ENCODE measurements at places on chromosomes 6 and 20.
A peak's percentile ranks its signal among the peaks of the same experiment; 100 is the strongest.

DNA sequence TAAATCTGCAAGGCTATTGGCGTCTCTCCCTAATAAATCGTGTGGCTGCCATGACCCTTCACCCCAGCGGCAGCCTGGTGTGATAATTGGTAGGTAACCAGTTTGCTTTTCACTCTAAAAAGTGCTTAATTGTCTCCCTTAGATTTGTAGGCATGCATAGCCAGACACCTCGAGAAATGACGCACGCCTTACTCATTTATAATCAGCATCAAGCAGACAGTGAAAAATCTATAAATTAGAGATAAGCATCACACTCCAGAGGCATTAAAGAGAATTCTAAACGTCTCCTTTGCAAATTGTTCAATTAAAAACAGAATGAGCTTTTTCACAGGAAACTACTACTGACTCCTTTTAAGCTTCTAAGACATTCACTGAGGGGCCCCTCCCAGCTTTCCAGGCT, 110.2 kb upstream of the RPS6KA2 start:
- no peak for DNase-seq

DNA sequence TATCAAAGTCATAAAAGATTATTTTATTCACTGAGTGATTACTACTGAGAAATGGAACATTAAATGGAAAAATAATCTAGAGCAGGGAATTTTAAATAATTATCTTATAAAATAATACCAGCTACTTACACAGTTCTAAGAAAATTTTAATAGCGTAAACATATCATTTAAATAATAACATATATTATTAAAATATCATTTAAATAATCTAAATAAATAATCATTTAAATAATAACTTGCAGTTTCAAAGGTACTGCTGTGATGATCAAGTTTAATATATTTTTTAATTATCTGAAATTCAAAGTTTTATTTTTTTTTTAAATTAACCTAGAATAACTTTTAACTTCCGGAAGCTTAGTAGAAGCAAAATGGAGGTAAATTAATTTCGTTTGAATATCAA, 301.2 kb downstream of the TBC1D32 start:
- no peak for DNase-seq

- peak; percentile 97 for DNase-seq
Measured at GRCh38 chr6:42028234-42029061, 21.9 kb upstream of the TAF8 start.

DNA sequence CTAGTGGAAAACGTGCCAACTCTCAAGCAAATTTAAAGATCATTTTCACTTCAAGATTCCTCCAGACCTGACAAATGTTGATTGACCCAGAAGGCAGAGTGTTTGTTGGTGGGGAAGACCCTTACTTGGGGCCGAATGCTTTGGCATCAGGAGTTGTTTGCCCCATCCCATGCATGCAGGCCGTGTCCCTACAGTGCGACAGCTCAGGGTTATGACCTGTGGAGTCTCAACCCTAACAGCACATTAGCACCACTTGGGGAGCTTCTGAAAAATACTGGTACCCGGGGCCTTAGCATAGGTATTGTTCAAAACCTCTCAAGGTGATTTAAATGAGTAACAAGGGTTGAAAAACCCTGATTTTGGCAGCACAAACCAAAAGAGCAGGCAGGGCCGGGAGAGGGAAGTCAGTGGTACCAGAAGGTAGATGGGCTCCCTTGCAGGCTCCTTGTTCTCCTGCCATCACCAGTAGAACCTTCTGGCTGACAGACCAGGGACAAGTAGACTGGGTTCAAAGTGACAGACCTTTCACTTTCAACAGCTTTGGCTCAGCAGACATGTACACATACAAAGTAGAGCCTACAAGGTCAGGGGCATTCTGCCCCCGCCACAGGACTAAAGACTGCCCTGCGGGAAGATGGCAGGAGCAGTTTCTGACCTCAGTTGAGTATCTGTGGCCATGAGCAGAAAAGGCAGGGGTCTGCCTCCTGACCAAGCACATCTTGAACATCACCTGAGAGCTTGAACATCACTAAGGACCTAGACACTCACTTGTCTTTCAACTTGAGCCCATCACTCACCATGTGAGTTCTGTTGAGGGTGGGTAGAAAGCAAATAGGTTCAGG, 39.6 kb downstream of the PLCG1 start:
- DNase-seq: no peak

- DNase-seq: no peak
Measured at GRCh38 chr20:19603376-19603750, 154.7 kb upstream of the RIN2 start.
